ENCODE measurements at places on chromosomes 5 and 9.

GRCh38 chr5:157571357-157571827 lies 4.2 kb downstream of the ADAM19 start:
- no peak for DNase-seq

GRCh38 chr5:169577951-169578350 lies 5.6 kb upstream of the SPDL1 start:
- DNase-seq = peak; percentile 10

DNA sequence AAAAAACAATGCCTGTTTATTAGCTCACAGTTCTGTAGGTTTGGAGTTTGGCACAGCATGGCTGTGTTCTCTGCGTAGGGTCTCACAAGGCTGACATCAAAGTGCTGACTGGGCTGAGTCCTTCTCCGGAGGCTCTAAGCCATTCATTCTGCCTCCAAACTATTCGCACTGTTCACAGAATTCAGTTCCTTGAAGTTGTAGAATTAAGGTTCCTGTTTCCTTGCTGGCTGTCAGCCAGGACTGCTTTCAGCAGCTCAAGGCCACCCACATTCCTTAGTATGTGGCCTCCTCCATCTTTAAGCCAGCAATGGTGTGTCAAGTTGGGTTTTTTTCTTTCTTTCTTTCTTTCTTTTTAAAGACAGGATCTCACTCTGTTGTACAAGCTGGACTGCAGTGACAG lies 161.9 kb downstream of the CDH6 start:
- DNase-seq = no peak

DNA sequence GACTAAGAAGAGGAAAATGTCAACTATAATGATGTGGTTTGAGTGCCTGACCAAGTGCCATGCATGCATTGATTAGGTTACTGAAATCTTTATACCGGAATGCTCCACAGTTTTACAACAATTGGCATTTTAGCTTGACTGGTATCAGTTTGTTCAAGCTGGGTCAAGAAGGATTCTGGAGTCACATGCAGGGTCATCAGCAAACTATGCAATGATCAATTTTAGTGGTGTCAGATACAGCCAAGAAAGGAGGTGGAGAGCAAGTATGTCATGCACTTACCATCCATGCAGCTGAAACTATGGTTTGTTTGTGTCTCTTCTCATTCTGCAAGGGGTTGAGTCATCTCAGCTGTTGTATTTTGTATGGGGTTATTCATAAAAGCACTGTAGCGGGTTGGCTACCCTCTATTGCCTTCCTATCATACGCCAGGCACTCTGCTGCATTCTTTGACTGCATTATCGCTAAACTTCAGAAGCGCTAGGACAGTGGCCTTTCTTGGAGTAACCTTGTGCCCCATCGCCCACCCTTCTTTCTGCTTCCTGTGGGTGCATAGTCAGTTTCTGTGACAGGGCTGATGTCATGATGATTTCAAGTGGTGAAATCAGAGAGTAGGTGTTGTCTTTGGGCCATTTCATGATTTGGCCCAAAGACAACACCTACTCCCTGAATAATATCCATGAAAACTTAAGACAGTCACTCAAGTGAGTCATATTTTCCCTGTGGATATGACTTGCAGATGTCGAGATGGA lies 145.4 kb downstream of the MTX3 start:
- peak; percentile 78 for DNase-seq

DNA sequence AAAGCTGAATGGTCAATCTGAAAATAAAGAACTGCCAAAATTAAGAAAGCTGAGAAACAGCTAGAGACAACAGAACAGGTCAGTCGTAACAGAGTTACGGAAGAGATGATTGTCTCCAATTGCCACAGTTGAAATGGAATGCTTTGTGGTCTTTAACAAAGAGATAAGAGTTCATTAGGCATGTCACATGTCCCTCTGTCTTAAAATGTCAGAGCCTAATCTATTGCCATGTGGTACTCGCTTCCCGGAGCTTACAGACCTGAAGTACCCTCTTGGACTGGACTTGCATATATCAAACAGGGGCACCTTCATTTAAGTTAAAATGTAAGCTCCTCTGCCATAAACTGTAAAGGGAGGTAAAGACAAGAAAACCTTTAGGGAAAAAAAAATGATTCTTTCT lies 19.7 kb downstream of the TTC39B start:
- DNase-seq = no peak

DNA sequence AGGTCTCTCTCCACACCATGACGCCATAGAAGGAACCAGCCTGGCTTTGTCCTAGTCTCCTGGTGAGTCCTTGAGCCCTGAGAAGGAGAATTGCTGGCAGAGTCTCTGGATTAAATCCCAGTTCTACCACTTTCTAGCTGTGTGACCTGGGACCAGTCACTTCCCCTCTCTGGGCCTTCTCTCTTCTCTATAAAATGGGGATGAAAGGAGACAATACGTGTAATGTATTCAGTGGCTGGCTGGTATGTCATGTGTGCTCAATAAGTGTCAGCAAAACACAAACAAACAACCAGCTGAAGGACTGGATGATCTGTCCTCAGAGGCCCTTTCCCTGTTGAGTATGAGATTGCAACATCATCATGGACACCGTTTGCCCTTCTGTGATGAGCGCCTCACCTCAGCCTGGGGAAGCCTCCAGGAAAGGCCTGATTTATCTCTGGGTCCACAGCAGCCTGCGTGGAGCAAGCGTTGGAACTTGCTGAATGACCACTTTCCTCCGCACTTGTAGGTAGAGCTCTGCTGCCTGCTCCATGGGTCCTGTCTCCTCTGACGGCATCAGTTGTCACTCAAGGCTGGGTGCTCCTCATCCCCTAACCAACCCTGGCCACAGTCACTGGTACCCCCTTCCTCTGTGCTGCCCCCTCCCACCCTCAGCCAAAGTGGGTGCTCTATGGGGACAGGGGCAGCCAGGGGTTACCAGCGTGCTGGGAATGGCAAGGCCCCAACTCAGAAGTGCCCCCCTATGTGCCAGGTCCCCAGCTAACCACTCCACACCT lies 3.6 kb upstream of the NR5A1 start:
- DNase-seq = no peak

DNA sequence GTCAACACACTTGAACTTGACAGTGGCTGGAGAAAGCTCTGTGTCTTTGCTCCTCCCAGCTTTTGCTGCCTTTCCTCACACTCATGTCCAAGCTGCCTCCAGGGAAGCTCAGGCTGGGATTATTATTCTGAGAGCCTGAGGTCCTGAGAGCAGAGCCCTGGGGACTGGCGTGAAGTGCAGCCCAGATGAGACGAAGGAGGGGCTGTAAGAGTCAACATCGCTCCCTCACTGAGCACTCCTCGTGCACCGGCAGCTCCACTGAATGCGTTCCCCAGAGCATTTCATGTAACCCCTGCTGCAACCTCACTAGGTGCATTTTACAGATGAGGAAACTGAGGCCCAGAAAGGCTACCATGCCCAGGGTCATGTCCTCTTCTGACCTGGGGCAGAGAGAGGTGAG lies 63.5 kb upstream of the PHYKPL start:
- no peak for DNase-seq

DNA sequence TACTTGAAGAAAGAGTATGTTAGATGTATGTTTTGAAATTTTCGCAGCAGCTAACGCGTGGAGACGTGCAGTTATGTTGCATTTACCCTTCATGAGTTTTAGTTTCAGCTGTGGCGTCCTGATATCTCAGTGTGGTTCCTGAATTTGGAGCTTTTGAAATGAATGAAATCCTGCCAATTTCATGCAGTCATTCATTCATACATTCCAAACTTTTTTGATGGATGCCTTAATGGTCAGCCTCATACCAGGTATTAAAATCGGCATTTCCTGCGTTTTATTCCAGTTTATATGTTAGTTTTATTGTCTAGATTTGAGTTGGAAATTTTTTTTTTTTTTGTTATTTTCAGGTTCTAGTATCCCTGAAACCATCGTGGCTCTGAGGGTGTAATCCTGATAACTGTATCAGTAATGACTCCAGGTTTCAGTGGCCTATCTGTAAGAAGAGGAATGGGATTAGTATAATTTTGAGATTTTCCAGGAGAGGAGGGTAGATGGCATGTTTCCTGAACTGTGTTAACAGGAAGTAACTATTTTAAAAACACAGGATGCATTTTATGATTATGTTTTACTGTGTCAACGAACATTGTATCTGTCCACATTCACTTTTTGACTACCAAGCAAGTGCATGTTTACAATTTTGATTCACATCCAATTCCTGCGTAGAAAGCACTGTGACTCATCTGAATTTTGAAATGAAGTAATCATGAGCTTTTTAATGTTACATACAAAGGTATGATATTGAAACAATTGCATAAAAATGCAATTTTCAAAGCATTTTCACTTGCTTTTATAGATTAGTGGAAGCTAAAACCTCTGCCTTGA lies 1.0 kb downstream of the FOCAD start:
- peak; percentile 23 for DNase-seq

- DNase-seq = no peak
Observed at GRCh38 chr9:33661176-33661575, 134.2 kb upstream of the PRSS3 start.
